BJ (cell line): ENCODE measurements at places on chromosomes 5 and 9. TPM values are rescaled to one million over a fixed set of nuclear protein-coding genes. Genes with fewer than 3 reads are reported as not detected.

DNA sequence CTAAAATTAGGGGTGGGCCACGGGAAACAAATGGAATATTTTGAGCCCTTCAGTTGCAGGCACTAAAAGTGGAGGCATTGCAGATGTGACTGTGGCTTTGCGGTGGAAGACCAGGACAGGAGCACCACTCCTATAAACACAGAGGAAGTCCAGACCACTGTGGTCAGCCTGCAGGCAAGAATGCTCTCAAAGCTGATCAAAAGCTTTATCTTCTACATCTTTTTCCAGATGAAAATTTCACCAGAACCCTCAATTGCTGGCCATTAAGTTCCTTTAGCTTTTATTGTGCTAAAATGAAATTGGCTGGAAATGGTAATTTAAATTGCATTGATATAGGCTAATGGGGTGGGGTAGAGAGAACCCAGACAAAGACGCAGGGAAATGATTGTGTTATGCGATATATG is 208.8 kb downstream of the ERCC6L2 start:
- DNase-seq: no peak

- no peak for DNase-seq
These were observed 8.8 kb upstream of the GLIPR2 start for GRCh38 chr9:36127652-36128244.

- DNase-seq: no peak
These were observed 46.4 kb upstream of the CTXN3 start for GRCh38 chr5:127602481-127602880.

- no peak for DNase-seq
These were observed 67.1 kb downstream of the RETREG1 start for GRCh38 chr5:16549491-16550206.

EQTN gene
- not detected in 2 replicates for polyA plus RNA-seq

TLR4 gene
- polyA plus RNA-seq: 5.4 and 9.2 TPM in 2 replicates

ZNF483 gene
- 0.69 and 0.70 TPM in 2 replicates for polyA plus RNA-seq
